ENCODE measurements at places on chromosomes 3 and 15.

DNA sequence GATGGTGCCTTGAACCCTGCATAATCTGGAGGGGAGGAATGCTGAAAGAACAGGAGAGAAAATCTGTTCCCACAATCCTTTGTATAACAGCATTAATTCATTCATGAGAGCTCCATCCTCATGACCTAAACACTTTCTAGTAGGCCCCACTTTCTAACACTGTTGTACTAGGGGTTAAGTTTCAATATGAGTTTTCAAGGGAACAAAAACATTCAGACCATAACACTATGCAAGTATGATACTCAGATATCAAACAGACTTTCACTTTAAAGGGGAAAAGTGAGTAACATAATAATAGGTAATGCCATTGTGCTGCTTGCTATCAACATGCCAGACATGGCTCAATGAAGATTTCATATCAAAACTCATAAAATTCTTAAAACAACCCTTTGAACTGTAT lies 32.4 kb upstream of the PLSCR2 start:
- no peak for DNase-seq

GRCh38 chr3:187012609-187013051 lies 82.3 kb downstream of the ST6GAL1 start:
- DNase-seq, result no peak

- no peak for DNase-seq
These were observed 64.0 kb downstream of the MESD start for GRCh38 chr15:80925597-80926059.

- no peak for DNase-seq
These were observed 387.6 kb downstream of the NAALADL2 start for GRCh38 chr3:175246766-175247165.

DNA sequence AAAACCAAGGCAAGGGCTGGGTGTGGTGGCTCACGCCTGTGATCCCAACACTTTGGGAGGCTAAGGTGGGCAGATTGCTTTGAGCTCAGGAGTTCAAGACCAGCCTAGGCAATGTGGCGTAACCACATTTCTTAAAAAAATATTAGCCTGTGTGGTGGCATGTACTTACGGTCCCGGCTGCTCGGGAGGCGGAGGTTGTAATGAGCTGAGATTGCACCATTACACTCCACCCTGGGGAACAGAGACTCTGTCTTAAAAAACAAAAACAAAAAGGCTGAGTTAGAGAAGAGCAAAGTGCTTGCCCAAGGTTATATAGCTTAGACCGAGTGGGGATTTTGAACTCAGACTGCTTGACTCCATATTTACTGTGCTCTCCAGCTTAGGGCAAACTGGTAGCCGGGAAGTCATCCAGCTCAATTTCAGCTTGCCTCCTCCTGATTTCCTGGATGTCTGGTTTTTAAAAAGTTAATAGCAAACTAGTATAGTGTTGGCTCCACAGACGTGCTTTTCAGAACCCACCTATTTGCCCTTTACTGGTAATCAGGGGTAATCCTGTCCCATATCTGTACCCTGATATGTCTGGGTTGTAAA lies 138.9 kb downstream of the CACNA1D start:
- DNase-seq, result no peak

GRCh38 chr3:143648218-143648617 lies 200.1 kb downstream of the SLC9A9 start:
- DNase-seq, result no peak

DNA sequence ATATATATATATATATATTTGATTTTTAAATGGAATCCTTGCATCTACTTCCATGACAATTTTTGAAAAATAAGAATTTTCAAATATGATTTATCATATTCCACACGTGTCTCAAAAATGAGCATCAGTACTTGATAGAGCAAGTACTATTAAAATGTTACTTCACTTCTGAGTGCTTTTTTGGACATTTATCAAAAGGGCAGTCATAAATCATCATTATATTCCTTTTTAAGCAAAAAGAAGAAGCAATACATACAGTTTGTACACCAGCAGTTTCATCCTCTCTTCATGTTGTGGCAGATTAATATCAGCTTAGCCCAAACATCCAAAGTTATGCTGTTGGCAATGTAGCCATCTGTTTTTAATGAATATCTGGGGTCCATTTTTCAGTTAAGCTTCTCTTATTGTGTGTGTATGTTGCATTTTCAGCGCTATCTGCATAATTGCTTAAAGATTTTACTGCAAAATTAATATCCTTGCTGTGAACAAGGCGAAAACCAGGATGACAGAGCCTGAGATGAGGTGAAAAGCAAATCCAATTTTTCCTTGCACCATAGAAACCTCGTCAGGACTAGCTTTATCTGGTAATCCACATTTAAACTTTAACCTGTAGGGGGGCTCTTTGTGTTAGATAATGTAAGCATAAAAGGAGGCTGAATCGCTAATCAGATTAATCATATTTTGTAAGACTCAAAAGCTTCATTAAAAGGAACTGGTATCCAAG lies 604.9 kb upstream of the AGTR1 start:
- DNase-seq, result no peak

GRCh38 chr15:75669191-75669878 lies 21.6 kb downstream of the SNX33 start:
- DNase-seq, result no peak

All from neural crest cell (in vitro differentiated cells).